ENCODE measurements at places on chromosomes 5 and 9.

DNA sequence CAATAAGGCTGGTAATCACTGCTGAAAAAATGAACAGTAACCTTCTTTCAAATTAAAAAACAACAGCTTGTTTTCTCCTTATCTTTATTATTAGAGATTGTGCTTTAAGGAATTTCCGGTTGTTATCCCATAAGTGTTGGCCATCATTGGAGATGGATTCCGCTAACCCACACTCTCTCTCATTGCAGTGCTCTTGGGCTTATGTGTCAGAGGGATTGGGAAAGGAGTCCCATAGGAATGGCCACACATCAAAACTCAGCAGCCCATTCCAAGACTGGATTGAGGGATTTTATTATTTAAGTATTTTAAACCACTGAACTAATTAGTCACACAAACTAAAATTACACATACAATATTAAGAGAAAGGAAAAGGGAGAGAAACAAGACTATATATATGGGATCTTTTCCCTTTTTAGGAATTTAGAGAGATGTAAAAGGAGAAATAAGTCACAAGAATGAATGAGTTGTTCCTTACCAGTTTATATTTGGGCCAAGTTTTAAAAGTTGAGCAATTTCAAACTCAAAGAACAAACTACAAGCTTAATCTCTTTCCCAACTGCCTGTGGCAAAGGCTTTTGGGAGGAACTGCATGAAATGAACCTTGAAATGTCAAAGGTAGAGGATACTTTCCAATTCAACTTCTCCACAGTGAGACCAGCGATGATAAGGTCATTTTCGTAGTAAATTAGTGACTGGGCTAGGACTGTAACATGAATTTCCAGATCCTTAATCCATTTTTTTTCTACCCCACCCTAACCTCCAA lies 2.4 kb downstream of the SPINK6 start:
- DNase-seq, result no peak

DNA sequence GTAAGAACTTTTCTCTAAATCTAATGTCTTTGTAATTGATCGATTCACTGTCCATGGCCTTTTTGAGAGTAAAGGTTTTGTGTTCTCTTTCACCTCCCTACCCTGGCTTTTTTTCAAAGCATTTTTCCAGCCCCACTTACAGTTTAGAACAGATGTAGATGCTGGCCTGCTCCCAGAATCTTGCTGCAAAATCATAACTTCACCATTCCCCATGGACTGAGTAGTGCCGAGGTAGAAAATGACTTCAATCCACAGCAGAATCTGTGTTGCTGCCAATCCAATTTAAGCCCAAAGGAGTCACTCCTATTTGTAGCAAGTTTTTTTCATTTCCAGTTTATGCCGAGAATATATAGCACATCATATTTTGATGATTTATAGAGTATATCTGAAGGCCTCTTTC lies 46.5 kb upstream of the CEMIP2 start:
- no peak for DNase-seq

DNA sequence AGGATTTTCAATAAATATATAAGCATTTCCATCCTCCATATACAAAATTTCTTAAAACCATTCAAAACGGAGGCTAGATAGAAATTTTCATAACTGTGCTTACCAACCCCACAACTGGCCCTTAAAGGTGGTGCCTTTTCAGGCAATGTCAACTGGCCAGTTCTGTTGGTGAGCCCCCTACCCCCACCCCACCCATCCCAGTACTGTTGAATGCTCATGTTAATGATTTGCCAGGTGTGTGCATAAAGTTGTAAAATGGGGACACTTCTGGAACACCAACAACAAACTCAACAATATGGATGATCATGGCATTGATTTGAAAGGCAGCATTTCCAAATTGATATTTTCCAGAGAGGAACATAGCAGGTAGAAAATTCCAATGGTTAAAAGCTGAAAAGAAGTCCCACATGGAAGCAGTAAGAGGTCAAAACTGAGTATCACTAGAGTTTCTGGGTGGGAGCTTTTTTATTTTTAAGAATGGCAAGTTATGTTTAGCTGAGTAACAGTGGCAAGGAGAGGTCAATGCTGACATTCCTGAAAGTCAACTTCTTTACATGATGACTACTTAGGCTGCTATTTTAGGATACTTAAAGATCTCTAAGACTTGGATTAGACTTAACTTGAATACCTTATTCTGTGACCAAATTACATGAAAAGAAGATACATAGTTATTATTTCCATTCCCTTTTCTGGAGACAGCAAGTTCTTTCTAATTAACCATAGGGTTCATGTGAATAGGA lies 2.7 kb downstream of the LEAP2 start:
- DNase-seq, result no peak

- no peak for DNase-seq
Observed at GRCh38 chr5:108983461-108984092, 235.9 kb downstream of the FER start.

DNA sequence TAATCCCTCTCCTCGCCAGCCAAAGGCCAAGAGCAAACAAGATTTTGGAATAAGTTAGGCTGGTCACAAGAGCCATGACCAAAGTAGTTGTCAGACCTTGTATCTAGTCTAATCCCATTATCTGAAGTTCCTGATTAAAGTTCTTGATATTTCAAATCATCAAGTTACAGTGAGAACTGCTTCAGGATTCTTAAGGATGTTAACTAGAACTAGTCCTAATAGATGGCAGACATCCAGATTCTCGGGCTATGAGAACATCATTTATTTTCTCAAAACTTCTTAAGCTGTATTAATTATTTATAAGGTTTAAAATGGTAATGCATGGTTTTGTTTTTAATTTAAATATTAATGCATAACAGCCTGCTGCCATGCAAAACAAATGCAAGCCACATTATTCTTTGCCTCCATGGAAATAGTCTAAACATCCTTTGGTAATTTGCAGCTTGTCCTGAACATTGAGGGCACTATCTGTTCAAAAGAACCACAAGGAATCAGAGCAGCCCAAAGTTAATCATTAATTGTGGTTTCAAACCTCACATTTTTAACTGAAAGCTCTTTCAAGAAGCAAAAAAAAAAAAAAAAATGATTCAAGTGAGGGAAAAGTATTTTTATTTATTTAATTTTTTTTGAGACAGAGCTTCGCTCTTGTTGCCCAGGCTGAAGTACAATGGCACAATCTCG lies 95.1 kb downstream of the TTC39B start:
- no peak for DNase-seq

DNA sequence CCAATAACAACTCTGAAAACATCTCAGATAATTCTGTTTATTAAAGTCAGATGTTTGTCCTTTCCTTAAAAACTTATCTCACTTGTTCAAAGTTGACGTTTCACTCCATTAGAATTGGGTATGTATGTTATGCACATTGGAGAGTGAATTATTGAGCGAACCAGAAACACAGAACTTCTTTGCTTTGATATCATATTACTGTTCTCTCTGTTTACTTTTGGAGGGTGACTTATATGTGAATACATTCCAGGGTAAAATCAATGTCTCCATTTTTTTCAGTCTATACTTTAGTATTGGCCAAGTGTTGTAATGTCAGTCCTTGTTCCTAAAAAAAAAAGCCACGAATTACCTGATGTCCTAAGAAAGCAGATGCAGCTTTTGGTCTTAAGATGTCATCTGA lies 307.4 kb downstream of the CSNK1G3 start:
- no peak for DNase-seq

DNA sequence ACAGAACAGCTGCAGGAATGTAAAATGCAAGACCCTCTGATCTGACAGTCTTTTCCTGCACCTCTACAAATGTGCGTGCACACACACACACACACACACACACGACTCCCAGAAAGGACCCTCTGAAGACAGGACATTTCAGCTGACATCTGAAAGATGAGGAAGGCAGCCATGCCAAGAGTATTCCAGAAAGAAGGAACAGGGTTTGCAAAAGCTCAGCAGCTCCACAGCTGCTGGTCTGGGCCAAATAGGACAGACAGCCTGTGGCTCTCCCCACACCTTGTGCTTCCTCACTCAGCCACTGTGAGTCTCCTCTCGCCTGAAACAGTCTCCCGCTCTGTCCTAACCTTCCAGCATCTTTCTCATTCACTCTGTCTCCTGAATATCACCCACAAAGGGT lies 189.0 kb downstream of the PALM2AKAP2 start:
- no peak for DNase-seq

DNA sequence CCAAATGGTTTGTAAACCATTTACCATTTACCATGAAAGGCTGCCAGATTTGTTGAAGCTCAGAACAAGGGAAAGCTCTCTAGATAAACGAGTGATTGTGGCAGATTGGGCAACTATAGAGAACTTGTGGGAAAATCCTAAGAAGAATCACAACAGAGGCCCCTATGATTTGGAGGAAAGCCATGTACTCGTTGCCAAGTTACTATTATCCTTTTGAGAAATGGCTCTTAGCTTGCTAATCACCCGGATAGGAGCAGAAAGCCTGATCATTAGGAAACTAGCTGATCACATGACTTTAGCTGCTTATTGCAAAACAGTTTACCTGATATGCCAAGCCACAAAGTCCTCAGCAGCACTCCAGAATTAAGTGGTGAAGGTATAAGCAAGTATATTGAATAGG lies 23.5 kb upstream of the ATG10 start:
- no peak for DNase-seq

DNA sequence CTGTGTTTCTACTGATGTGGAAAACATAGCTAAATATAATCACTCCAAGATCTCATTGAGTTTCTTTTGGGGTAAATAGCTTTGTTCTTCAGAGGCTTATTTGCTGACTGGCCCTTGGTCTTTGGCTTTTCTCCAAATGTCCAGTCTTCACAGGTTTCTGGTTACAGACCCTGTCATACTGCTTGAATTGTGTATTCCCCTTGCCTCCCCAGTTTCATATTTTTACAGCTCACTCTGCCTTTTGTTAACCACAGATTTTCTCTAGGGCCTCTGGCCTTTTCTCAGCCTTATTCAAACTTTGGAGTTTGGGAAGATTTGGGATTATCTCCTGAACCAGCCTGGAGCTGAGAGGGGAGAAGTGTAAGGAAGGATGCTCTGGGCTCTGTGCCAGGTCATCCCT lies 23.9 kb downstream of the ISOC1 start:
- no peak for DNase-seq

- DNase-seq, result no peak
Observed at GRCh38 chr5:73319036-73319435, 129.5 kb downstream of the FOXD1 start.

- no peak for DNase-seq
Observed at GRCh38 chr5:175694371-175695160, 36.7 kb downstream of the HRH2 start.

GRCh38 chr5:109961751-109962150 lies 272.0 kb downstream of the MAN2A1 start:
- no peak for DNase-seq

GRCh38 chr5:14386884-14387624 lies 194.5 kb upstream of the OTULINL start:
- no peak for DNase-seq

GRCh38 chr5:31962351-31962751 lies 211.8 kb downstream of the GOLPH3 start:
- no peak for DNase-seq

DNA sequence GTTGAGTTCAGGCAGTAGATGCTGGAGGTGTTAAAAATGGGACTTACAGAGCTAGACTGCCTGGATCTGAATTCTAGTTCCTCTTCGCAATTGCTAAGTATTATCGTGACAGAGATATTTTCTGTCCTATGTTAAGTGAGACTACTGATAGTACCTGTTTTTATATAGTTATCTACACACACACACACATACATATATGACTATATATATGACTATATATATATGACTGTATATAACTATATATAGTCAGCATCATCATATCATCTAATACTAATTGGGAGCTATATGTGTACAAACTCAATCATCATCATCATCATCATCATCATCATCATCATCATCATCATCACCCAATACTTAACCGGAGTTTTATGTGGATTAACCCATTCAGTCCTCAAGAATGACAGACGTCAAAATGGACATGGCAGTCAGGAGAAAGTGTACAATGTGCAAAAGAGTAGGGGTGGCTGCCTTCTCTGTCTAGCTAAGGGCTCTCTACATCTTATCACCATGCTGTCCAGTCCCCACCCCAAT lies 7.3 kb downstream of the PIK3R1 start:
- DNase-seq, result no peak

GRCh38 chr5:90480699-90481098 lies 6.0 kb downstream of the POLR3G start:
- no peak for DNase-seq

GRCh38 chr9:136372561-136373299 lies 739 bp downstream of the CARD9 start:
- DNase-seq, result no peak

GRCh38 chr5:103034662-103035392 lies 85.1 kb downstream of the GIN1 start:
- no peak for DNase-seq

DNA sequence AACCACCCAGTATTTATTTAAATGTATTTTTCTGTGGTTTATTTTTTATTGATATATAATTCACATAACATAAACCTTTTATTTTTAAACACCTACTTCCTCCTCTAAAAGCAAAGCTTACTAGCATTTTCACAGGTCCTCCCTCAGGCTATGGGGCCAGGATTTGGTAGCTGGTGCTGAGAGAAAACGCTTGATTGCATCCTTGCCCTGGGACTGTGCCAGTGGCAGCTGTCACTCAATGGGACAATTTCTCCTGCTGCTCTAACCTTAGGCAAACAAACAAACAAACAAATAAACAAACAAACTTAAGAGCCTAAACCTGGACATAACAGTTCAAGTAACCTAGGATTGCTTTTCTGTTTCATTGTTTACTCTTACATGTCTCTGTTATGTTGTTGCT lies 102.7 kb downstream of the FOCAD start:
- DNase-seq, result no peak

DNA sequence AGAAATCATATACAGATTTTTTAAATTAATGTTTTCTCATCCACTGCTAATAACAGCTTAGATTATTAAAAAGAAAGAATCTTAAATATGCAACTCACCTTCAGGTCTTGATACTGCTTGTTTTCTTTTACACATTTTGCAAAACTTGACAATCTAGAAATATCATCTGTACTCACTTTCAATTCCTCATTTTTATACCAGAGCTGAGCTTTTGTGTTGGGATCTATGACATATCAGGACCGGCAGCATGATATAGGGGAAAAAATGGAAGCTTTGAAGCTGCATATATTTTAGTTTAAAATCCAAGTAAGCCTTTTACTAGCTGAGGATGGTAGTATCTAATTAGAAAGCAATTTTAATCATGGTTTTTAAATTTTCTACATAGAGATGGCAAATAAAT lies 75.7 kb upstream of the SMARCA2 start:
- DNase-seq, result no peak

- DNase-seq, result no peak
Observed at GRCh38 chr9:41229408-41230401, 40.6 kb upstream of the ZNG1F start.

DNA sequence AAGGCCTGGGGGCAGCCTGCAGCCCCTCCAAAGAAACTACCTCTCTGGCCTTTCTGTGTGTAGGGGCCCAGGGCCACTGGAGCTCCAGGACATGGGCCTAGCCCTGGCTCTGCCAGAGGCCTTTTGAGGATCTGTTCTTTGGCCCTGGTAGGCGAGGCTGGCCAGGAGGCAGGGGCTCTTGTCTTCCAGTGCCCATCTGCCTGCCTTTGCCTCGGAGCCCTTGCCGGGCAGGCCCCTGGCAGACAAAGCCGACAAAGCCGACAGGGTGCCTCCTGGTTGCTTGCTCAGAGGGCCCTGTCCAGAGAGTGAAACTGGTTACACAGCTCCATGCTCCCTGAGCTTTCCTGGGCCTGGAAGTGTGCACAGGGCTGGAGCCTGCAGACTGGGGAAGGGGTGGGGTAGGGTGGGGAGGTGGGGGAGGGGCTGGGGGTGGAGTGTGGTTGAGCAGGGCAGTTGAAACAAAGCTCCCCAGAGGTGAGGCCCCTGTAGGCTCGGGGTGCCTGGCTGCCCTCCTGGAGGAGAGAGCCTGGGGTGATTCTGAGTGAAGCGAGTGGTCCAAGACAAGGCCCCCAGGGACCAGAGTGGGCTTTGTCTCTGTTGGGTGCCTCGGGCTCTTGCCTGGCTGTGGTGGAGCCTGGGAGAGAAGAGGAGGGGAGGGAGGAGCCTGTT lies 29.3 kb downstream of the PTPA start:
- no peak for DNase-seq
